ENCODE measurements at places on chromosomes 4 and X.

DNA sequence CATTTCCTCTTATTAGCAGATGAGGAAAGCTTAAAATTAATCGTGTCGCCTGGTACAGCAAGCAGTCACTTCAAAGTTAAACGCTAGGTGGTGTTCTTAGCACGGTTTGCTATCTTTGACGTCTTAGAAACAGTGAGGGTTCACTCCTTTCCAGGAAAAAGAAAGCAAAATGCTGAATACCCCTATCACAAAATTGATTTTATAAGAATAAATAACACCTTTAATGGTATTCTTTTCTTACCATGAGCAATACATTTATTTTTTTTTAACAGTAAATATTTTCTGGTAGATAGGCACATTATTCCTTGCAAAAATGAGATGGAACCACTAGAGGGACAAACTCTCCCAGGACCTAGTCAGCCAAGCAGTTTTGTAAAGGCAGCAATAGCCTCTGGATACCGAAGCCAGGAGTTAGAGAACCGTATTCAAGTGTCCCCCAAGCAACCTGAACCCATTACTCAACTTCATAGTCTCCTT, 153.9 kb downstream of the KDR start:
- DNase-seq, result peak; percentile 27

DNA sequence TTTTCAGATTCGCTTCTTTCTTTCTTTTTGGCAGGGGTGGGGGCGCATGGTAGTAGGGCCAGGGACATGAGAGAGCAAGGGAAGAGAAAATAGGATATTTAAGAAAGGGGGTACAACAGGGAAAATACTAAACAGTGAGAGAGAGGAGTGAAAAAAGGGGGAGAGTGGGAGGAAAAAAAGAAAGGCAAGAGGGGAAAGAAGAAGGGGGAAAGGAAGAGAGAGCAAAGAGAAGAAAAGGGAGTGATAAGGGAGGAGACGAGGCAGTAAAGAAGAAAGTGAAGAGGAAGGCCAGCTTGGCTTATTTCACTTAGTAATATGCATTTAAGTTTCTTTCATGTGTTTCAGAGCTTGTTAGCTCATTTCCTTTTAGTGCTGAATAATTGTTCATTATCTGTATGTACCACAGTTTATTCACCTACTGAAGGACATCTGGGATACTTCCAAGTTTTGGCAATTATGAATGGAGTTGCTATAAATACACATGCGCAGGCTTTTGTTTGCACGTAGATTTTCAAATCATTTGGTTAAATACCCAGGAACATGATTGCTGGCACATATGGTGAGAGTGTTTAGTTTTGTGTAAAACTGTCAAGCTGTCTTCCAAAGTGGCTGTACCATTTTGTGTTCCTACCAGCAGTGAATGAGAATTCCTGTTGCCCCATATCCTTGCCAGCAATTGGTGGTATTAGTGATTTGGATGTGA, 37.3 kb downstream of the CASP6 start:
- DNase-seq, result no peak

DNA sequence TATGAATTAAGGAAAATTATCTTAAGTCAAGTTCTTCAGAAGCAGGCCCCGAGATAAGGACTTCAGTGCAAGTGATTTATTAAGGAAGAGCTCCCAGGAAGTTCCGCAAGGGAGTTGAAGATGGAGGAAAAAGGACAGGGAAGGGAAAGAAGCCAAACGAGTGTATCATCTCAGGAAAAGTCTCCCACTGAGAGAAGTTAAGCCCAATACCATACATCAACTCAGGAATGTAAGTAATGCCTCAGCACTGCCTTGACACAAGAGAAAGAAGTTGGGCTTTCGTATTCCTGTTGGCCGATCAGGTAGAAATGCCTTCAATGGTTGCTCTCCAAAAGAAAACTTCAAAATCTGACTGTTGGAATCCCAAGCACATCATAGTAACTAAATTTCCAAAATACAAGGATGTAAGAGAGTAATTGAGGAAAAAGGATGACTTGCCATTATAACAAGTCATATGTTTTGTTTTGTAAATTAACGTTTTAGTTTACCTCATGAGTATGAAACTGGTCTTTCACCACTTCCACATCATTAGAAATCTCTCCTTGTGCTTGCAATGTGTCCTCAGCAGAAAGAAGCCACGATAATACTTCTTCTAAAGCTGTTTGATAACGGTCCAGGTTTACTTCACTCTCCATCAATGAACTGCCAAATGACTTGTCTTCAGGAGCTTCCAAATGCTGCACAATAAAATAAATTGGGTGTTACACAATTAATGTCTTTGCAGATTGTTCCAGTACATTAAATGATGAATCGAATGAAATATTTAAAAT, 566.7 kb downstream of the DMD start:
- no peak for DNase-seq

DNA sequence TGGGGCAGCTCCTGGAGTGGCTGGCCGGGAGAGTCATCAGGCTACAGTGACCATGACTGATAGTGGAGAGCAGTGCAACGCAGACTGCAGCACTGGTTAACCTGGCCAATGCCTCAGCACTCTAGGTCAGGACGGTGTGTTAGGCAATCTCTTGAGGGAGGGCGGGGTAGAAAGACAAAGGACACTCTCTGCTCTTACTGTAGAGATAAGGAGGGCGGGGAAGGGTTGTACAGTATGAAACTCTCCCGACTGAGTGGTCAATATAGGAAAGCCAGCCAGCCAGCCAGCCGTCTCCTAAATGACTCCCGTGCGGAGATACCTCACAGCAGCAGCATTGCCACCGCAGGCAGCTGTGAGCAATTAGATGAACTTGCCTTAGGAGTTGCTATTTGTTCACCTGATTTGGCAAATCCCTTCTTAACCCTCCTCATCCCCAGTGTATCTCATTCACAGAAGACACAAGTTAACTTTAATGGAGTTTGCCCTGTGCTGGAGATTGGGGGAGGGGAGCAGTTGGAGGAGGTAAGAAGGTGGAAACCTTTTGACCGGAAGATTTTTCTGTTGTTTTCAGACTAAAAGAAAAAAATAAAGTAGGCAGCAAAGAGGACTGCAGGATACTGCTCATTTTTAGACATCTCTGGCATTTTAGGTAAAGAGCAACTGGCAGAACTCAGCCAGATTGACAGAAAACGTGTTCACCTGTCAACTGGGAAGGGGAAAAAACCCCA, 330.5 kb downstream of the HNRNPD start:
- DNase-seq, result no peak

GRCh38 chrX:27968878-27969277, 12.4 kb downstream of the DCAF8L1 start:
- no peak for DNase-seq

- no peak for DNase-seq
Observed at GRCh38 chrX:153768311-153769157, 4.5 kb downstream of the PLXNB3 start.

DNA sequence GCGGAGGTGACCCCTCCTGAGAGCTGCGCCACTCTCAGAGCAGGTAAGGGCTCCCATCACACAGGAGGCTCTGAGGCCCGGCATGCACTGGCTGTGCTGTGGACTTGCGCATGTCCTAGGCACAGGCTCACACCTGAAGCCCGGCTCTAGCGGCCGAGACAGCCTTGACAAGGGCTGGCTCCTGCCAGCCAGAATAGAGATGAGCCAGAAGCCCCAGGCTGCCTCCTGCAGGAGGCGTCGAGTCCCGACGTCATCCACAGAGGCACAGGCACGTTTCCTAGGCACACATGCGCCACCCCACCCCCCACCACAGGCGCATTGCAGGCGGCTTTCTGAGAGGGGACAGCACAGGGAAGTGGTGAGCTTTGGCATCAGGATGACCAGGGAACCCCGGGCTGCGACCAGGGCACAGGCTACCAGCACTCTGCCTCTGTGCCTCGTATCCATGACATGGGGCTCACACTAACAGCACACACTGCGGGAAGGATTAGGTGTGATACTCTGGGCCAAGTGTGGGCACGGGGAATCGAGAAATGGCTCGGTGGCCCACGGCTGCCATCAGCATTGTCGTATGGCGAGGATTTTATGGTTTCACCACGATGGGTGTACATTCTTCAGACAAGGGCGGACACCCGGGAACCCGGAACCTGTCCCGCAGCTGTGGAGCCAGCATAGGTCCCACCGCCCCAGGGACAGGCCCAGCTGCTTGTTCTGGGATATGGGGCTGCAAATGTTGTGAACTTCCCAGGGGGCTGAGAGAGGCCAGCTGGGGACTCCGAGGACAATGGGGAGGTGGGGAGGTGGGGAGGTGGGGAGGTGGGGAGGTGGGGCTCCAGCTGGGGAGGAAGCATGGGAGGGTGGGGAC, 90.7 kb upstream of the ADRA2C start:
- no peak for DNase-seq

GRCh38 chr4:107858158-107858742, 33.5 kb downstream of the SGMS2 start:
- DNase-seq, result no peak

DNA sequence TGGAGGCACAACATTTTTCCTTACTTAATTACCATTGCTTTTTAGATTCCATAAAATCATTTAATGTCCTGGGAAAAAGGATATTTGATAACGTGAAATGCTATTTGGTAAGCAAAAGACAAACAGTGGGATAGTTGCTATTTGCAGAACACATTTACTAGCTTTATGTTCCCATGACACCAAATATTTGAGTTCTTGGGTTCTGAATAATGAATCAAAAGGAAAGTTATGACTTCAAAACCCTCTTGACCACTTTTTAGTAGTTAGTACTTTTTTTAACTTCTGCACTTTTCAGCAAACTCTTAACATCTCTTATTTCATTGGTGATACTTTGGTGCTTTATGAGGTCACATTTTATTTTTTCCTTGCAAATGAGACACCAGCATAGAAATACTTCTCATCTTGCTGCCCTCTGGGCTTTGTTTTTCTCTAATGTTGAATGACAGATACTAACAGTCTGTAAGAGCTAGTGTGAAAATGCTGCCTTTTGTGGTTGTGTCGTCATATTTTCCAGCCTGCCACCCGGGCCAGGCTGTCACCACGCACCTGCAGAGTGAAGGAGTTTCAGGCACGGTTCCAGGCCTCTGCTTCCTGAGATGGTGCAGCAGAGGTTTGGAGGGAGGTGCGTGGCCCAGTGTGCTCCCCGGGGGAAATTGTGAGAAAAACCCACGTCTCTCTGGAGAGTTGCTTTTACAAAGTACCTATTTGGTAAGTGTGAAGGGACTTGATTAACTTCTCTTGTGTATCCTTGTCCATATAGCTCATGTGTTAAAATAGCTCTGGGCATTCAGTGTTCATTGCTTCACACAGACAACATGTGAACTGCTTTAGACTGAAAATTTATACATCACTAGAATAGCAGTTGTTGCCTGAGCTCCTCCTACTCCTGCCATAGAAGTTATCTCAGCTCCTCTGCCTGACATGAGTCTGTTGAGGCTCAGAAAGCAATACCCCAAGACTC, 34.7 kb downstream of the MSL3 start:
- peak; percentile 84 for DNase-seq

GRCh38 chr4:28373601-28374000, 1513.0 kb downstream of the STIM2 start:
- DNase-seq, result no peak

GRCh38 chr4:185672151-185672550, 136.8 kb upstream of the PDLIM3 start:
- no peak for DNase-seq

GRCh38 chr4:73740353-73740778, at the start of gene CXCL8:
Gene CXCL8, plus strand, starts transcription at chr4:73740569. Its CDS starts 90 bp downstream, at chr4:73740659.
- DNase-seq, result no peak

DNA sequence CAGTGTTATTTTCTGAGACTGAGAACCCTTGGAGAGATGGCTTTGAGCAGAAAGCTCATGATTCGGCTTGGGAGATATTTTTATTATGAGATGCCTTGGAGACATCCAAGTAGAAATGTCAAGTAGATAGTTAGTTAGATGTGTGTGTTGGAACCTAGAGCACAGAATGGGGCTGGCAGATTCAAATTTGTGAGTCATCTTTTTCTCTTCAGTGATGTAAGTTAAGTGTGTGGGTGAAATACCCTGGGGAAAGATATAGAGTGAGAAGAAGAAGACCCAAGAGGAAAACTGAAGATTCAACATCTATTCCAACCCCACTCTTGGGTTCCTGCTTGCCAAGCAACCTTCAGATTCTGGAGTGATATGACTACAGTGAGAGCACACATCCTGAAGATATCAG, 580.8 kb upstream of the AMOT start:
- no peak for DNase-seq

GRCh38 chrX:65894133-65894532, 145.7 kb downstream of the VSIG4 start:
- DNase-seq, result no peak

- no peak for DNase-seq
Observed at GRCh38 chr4:105352826-105353225, 121.0 kb downstream of the PPA2 start.

- no peak for DNase-seq
Observed at GRCh38 chr4:1179089-1179441, 6.7 kb upstream of the SPON2 start.
